ENCODE measurements at places on chromosomes 3 and 15. TPM values are rescaled to one million over a fixed set of nuclear protein-coding genes. Genes with fewer than 3 reads are reported as not detected.

The PLA2G4D gene
- not detected for total RNA-seq

GRCh38 chr15:25795061-25795460 is 68.1 kb downstream of the ATP10A start:
- no peak for DNase-seq

DNA sequence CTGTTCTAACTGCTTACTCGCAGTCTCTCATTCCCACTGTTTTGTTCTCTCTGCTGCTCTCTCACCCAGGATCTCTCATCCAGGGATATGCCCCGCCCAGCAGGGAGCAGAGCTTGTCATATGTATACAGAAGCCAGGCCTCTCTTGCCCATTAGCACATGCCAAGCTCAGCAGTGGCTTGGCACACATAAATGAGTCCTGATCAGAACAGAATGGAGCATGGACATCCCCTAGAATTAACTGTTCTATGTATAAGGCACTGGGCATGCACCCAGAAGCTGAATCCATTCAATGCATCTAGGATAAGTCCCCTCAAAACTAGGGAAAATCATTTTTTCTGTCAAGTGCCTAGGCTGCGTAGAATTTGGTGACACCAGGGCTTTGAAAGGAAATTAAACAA is 61.6 kb downstream of the IGSF11 start:
- no peak for DNase-seq

- DNase-seq = no peak
Observed at GRCh38 chr3:124686028-124686670, 44.1 kb upstream of the UMPS start.

- no peak for DNase-seq
Observed at GRCh38 chr3:15851735-15852134, 54.0 kb upstream of the ANKRD28 start.

DNA sequence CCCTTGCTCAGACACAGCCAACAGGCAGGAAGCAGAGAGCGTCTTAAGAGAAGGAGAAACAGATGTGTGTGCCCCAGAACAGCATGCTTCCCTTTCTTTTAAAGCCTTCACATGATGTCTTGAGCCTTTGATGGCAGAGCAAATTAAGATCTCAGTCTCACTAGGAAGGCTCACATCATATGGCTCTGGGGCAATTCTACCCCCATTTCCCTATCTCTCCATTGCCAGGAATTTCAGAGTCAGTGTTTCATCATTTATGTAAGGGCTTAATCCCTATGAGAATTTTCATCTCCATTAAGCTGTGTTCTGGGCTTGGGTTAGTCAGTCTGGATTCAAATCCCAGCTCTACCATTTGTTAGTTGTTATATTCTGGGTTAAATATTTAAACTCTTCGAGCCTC is 41.4 kb upstream of the GLCE start:
- no peak for DNase-seq

GRCh38 chr3:42424911-42425310 is 14.5 kb upstream of the LYZL4 start:
- no peak for DNase-seq

DNA sequence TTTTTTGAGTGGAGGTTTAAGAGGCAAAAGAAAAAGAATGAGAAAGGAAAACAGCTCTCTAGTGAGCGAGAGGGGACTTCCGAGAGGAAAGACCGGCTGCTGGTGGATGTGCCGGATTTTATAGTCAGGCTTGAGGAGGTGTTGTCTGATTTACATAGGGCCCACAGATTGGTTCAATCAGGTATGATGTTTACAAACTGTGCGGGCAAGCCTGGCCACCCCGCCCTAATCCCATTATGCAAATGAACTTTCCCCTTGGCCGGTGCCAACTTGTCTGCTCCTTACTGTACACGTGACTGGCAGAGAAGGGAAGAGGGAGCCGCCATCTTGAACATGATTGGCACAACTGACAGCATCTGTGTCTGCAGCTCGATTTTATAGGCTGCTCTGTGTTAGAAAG is 44.7 kb downstream of the FAM43A start:
- DNase-seq = no peak

The SLC28A1 gene
- total RNA-seq = 0.43 TPM

- no peak for DNase-seq
Observed at GRCh38 chr3:88985491-88985890, 121.9 kb upstream of the EPHA3 start.

DNA sequence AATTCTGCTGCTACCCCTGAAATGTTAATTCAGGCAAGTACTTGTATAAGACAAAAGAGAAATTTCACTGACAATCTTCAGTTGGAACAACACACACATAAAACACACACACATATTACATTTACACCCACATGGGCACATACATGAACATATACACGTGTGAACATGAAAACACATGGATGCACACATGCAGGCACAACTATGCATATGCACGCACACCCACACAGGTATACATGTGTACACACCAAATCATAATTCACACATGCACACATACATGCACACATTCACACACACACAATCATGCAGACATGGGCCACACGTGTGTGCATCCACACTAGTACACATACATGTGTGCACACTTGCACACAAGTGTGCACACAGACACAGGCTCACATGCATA is 277.8 kb downstream of the OCA2 start:
- DNase-seq = no peak

The SPESP1 gene
- total RNA-seq = 2.8 TPM

The RHCG gene
- 0.58 TPM for total RNA-seq

The DNAH12 gene
- not detected for total RNA-seq

The MTHFS gene
- 7.4 TPM for total RNA-seq
